Stimulated activated CD4-positive, alpha-beta T cell treated with anti-CD3 and anti-CD28 coated beads, TNF-alpha, amount 100 ng/mL, for 1 hour (primary cell): ENCODE measurements at places on chromosomes 13 and 19.

- DNase-seq: peak; percentile 51
Measured at GRCh38 chr19:45677351-45678230, 9.6 kb downstream of the GIPR start.

DNA sequence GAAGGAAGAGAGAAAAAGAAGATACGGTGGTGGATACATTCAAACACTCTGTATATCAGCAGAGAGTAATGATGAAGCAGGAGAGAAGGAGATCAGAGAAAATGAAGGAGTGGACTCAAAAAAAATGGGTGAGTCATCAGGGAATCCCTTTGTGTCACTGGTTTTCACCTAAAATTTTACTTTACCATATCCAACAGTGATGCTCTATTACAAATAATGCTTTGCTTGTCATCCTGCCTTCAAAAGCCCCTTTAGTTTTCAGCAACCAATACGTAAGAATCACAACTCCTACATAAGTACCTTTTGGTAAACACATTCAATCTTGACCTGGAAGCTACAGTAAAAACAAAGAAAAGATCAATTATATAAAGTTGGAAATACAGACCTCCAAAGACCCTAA lies 88.8 kb downstream of the ENOX1 start:
- DNase-seq: no peak

DNA sequence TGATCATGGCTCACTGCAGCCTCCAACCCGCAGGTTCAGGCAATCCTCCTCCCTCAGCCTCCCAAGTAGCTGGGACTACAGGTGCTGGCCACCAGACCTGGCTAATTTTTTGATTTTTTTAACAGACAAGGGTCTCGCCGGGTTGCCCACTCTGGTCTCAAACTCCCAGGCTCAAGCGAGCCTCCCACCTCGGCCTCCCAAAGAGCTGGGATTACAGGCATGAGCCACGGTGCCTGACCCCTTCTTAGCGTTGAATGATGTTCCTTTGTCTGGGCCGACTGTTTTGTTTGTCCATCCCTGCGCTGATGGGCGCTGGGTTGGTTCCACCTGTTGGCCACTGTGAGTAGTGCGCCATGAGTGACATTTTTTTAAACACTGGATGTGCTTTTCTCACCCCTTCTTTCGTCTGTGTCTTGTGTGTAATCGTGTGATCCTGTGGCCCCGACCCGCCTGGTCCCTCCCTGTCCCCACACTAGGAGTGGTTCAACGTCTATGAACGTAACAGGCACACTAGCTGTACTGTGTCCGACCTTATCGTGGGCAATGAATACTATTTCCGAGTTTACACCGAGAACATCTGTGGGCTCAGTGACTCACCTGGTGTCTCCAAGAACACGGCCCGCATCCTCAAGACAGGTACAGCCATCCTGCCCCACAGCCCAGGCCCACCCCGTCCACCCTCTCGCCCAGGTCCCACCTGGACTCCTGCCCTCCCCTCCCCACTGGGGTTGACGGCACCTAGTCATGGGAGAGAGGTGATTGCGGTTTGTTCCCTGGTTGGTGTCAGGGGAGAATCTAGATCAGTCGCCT lies 15.0 kb upstream of the EMC10 start:
- peak; percentile 43 for DNase-seq

DNA sequence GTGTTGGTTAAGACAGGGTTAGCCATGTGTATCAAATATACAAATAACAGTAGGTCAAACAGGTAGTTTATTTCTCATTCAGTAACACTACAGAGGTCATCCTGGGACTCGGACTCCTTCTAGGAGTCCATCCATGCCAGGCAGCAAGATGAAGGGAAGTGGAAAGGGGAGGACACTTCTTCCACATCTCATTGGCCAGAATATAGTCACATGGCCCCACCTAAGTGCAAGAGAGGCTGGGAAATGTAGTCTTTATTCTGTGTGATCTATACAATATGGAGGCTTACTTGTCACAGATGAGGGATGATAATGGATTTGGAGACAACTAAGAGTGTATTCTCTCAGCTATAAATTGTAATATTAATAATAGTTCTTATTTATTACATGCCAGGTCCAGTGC lies 31.1 kb downstream of the RDH8 start:
- DNase-seq: no peak

DNA sequence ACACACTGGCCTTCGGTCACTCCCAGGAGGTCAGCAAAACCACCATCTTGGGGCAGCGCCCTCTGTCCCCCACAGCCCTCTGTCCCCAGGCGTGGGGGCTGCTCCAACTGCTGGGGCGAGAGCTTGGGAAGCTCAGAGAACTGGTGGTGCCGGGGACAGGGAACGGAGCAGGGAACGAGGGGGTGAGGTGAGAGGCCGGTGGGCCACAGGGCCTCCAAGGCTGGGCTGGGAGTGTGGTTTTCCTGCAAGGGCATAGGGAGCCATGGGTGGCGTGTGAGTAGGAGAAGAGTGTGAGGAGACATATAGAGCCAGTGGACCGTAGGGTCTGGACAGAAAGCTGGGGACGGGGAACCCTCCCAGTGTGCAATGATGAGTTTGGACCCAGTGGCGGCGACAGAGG lies 34.1 kb downstream of the F2RL3 start:
- DNase-seq: no peak

- DNase-seq: no peak
Measured at GRCh38 chr13:31349156-31349555, 149.4 kb downstream of the B3GLCT start.

GRCh38 chr13:22161871-22162270 lies 491.0 kb downstream of the FGF9 start:
- no peak for DNase-seq

DNA sequence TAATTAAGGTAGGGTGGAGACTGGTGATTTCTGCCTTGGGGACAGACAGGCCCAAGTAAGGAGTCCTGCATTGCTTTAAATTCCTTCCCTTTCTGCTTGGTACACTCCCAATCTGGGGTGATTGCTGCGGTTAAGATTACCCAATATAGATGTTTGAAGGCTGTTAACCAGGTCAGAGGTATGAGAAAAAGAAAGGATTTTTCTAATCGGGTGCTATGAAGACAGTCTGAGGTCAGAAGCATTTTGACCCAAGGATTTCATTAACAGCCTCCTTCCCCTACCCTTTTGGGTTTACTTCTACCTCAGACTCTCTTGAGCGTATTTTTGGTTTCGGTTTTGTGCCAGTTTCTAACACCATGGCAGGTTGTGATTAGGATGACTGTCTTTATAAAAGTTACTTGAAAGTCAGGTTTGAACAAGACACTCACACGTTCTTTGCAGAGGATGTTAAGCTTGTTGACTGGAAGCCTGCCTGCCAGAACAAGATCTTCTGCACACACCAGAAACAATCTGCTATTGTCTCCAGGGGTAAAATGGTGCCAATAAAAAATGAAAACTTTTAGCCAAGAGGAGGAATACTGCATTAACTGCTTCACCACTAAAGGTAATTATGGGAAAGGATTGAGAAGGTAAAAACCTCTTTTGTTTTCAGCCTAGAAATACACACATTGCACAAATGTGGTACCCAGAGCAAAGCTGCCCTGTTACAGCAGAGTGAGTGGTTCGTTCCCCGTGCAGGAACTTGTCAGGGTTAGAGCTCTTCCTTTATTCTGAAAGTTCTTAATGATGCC lies 108.8 kb downstream of the NDFIP2 start:
- no peak for DNase-seq

DNA sequence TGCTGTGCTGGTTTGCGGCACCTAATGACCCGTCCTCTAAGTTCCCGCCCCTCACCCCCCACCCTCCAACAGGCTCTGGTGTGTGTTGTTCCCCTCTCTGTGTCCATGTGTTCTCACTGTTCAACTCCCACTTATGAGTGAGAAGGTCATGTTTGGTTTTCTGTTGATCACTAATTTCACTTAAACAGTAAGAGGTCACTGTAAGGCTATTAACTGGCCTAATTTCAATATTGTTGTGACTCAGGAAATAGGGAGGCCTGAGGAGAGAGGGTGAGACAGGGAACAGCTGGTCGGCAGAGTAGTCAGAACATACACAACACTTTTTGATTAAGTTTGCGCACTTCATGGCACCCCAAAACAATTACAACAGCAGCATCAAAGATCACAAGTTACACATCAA lies 15.6 kb downstream of the TUBGCP3 start:
- DNase-seq: no peak

GRCh38 chr13:92806215-92806614 lies 420.4 kb upstream of the GPC6 start:
- no peak for DNase-seq

DNA sequence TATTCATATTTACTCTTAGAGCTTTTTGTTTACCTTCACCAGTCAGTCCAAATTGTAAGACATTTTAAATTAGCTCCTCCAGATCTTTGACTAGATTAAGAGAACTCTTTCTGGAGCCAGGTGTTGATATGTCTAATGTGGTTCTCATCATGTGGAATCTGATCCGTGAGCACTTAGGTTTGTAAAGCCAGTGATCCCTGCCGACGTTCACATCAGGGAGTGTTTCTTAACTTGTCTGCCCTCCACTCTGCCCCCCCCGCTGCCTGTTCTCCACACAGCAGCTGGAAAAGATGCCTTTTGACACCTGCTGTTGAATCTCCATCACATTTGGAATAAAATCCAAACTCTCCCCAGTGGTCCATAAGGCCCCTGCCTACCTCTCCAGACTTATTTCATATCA lies 17.7 kb downstream of the METTL21C start:
- DNase-seq: no peak

- DNase-seq: no peak
Measured at GRCh38 chr19:3274942-3275582, 50.6 kb downstream of the CELF5 start.

DNA sequence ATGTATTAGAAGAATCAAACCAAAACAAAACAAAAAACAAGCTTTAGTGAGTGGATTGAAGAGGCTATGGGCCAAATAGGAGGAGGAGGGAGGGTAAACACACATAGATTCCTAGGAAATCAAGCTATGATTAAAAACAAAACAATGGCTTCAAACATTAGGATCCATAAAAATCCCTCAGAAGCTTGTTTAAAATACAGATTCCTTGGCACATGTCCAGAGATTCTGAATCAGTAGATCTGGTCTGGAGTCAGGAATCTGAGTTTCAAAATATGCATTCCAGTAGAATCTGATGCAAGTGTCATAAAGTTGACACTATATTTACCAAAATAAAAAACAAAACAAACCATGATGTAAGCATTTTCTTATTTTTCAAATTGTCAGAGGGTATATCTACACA lies 692.8 kb upstream of the SGCG start:
- no peak for DNase-seq

DNA sequence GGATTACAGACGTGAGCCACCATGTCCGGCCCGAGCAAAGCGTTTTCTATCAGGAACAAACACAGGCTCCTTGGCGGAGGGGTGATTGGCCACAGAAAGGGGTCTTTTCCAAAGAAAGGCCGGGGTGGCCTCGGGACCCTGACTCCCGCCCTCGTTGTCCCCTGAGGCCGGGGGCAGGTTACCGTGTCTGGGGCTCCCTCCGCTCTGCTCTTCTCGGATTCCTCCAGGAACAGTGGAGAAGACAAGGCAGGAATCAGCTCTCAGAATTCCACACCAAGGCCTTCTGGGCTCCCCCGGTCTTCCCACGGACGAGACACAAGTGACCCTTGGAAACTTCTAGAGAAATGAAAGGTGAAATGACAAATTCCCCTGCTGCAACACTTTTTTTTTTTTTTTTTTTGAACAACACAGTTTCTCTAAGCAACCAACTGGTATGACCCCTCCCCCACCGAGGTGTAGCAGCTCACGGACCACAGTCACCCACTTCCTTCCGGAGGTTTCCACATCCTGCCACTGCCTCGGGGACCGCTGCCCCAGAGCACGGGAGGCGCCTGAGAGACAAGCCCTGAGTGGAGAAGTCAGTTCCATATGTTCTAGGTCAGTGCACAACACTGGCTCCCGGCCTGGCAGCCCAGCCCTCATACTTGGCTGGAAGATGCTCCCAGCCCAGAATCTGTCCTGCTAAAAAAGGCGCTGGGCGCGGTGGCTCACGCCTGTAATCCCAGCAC lies 11.0 kb downstream of the MOB3A start:
- peak; percentile 66 for DNase-seq

GRCh38 chr13:60720590-60720989 lies 323.6 kb downstream of the TDRD3 start:
- no peak for DNase-seq

DNA sequence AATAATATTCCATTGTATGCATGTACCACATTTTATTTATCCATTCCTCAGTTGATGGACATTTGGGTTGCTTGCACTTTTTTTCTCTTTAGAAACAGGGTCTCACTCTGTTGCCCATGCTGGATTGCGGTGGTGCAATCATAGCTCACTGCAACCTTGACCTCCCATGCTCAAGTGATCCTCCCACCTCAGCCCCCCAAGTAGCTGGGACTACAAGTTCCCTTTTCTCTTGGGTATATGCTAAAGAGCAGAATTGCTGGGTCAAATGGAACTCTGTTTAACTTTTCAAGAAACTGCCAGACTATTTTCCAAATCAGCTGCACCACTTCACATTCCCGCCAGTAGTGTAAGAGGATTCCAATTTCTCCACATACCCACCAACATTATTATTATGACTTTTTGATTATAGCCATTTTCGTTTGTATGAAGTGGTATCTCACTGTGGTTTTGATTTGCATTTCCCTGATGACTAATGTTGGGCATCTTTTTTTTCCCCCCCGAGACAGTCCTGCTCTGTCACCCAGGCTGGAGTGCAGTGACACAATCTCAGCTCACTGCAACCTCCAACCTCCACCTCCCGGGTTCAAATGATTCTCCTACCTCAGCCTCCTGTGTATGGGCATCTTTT lies 7.6 kb upstream of the IPO5 start:
- DNase-seq: no peak

- no peak for DNase-seq
Measured at GRCh38 chr13:27920677-27921420, 1.0 kb downstream of the PDX1 start.
